ENCODE measurements at places on chromosomes 12 and 14.
A peak's percentile ranks its signal among the peaks of the same experiment; 100 is the strongest.

GRCh38 chr14:50615552-50615951 lies 52.6 kb downstream of the SAV1 start:
- no peaks in the 10 kb centered on the region for H3K4me1 ChIP-seq
- DNase-seq = no peak
- H3K27me3 ChIP-seq = peaks cover 10% of the 10 kb centered on the region
- no peak overlapping the region for H3K27ac ChIP-seq
- H3K36me3 ChIP-seq = no peaks in the 10 kb centered on the region
- H3K4me3 ChIP-seq = no peak overlapping the region

DNA sequence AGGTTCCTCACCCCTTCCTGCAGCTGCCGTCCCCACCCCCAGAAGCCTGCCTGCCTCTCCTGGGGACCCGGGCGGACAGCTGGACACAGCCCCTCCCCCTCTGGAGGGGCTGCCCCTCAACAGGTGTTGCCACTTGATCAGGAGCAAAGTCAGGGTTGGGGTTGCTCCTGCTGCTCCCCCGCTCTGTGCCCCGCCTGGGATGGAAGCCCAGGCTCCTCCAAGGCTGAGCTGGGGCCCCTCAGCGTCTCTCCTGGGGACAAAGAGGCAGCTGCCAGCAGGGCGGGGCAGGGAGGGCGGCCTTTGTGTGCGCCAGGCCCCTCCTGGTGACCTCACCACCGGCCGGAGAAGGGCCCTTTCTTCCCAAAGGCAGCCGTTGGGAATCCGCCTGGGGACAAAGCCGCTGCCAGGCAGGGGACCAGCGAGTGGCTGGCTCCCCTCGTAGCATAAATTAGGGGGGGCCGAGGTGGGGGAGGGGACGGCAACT lies 13.7 kb downstream of the TRMT61A start:
- H3K4me3 ChIP-seq = no peak overlapping the region
- H3K27me3 ChIP-seq = no peaks in the 10 kb centered on the region
- no peaks in the 10 kb centered on the region for H3K4me1 ChIP-seq

GRCh38 chr14:70472253-70473159 lies 20.5 kb downstream of the ADAM21 start:
- no peak overlapping the region for H3K27ac ChIP-seq
- no peaks in the 10 kb centered on the region for H3K27me3 ChIP-seq
- H3K4me3 ChIP-seq = no peak overlapping the region
- H3K4me1 ChIP-seq = peaks cover 14% of the 10 kb centered on the region
- DNase-seq = no peak

DNA sequence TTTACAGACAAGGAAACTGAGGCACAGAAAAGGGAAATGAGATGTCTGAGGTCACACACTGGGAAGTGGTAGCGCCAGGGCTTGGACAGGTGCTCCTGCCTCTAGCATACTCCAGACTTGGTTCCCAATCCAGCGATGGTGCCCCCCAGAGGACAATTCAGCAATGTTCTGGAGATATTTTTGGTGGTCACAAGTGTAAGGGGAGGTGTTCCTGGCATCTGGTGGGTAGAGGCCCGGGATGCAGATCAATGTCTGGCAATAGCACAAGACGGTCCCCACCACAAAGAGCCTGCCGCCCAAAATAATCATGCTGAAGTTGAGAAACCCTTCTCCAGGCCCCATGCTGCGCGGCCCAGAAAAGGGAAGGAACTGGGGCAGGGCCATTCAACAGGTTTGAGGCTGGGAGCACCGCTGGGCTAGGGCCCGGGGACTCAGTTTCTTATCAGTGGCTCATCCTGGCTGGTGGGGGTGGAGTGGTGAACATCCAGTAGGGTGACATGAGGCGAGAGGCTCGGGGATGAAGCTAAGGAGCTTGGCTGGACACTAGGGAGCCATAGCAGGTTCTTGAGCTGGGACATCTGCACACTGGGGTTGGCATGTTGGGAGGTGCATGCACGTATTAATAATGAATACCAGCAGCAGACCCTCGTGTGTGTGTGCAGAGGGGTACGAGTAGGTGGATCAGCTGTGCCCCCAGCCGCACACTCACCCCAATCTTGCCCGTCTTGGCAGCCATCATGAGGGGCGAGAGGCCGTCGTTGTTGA lies 35.1 kb downstream of the TRPV4 start:
- no peaks in the 10 kb centered on the region for H3K4me1 ChIP-seq
- H3K27me3 ChIP-seq = peaks cover 6% of the 10 kb centered on the region
- H3K27ac ChIP-seq = no peak overlapping the region
- DNase-seq = no peak

DNA sequence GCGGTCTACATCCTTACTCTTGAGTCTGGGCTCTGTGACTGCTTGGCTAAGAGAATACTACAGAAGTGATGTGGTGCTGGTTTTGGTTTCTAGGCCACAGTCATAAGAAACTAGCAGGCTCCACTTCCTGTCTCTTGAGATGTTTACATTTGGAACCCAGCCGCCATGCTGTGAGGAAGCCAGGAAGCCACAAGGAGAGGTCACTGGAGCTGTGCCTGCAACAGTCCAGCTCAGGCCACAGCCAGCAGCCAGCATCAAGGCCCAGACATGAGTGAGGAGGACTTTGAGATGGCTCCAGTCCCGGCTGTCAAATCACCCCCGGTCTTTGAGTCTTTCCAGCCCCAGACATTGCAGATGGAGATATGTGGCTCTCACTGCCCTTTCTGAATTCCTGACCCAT lies 12.9 kb upstream of the FAM181A start:
- H3K36me3 ChIP-seq = peaks cover 5% of the 10 kb centered on the region
- no peak overlapping the region for H3K4me3 ChIP-seq
- H3K27ac ChIP-seq = no peak overlapping the region
- peaks cover 6% of the 10 kb centered on the region for H3K4me1 ChIP-seq
- no peaks in the 10 kb centered on the region for H3K27me3 ChIP-seq
- DNase-seq = no peak

GRCh38 chr12:107027636-107028053 lies 40.7 kb upstream of the MTERF2 start:
- H3K4me1 ChIP-seq = peaks cover 10% of the 10 kb centered on the region
- no peak for DNase-seq
- no peaks in the 10 kb centered on the region for H3K27me3 ChIP-seq
- H3K36me3 ChIP-seq = no peaks in the 10 kb centered on the region

DNA sequence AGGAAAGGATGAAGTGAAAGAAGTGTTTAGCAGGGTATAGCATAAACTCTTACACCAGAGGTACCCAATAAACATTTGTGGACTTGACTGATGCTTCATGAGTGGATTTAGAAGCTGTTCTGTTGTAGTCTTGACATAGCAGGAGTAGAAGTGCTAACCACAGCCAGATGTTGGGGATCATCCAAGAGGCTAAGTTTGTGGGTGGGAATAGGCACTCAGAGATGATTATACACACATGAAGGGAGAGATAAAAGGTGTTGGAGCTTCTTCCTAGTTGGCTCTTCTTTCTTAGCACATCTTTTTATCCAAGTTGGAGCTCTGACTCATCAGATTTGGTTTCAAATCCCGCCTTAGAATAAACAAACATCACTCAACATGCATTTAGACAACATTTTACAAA lies 166.7 kb upstream of the E2F7 start:
- H3K4me3 ChIP-seq = no peak overlapping the region
- H3K4me1 ChIP-seq = no peaks in the 10 kb centered on the region
- no peaks in the 10 kb centered on the region for H3K27me3 ChIP-seq
- H3K27ac ChIP-seq = no peak overlapping the region
- H3K36me3 ChIP-seq = no peaks in the 10 kb centered on the region
- no peak for DNase-seq

GRCh38 chr12:98001430-98001829 lies 514.0 kb upstream of the TMPO start:
- no peak for DNase-seq
- H3K27ac ChIP-seq = no peak overlapping the region
- H3K36me3 ChIP-seq = no peaks in the 10 kb centered on the region
- no peak overlapping the region for H3K4me3 ChIP-seq
- peaks cover 5% of the 10 kb centered on the region for H3K27me3 ChIP-seq

DNA sequence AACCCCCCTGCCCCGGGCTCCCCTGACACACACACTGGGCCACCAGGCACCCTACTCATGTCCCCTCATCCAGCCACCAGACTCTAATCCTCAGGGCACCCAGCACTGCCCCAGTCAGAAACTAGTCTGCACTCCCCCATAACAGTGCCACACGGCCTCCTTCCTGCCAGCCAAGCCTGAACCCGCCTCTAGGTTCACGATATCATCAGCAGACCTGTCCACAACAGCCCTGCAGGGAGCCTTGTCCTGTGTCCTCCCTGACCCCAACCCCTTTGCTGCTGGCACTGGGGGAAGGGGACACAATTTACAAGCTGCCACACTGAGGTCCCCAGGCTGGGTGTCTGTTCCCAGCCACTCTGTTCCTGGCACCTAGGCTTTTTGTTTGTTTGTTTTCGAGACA lies 33.6 kb downstream of the LTBP2 start:
- peaks cover 65% of the 10 kb centered on the region for H3K4me1 ChIP-seq
- no peak overlapping the region for H3K4me3 ChIP-seq
- H3K27ac ChIP-seq = no peak overlapping the region
- no peak for DNase-seq

DNA sequence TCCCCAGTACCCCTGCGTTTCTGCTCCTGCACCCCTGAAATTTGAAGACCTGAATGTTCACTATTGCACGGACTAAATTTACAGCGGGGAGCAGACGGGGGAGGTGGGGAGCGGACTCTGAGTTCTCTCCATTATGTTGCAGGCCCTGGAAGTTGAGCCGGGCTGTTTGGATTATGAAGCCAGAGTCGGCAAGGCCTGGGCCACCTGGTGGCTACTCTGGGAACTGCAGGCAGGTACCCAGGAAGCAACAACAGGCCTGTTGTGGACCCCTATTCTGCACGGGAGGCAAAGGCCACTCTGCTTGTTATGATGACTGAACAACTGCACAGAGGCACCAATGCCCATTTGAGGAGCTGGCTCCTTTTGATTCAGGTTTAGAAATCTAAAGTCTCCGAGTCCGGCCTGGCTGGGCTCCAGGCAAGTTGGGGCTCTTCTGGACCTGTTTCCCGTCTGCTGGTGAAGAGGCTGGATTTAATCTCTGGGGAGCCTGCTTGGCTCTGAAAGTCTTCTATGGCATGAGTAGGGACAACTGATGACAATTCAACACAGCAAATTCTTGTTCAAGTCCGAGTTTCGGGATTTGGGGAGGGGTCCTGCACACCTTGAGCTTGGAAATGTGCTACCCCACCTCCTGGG lies 34.1 kb upstream of the FAM181A start:
- no peaks in the 10 kb centered on the region for H3K4me1 ChIP-seq
- peaks cover 11% of the 10 kb centered on the region for H3K27me3 ChIP-seq
- no peak overlapping the region for H3K4me3 ChIP-seq
- H3K27ac ChIP-seq = no peak overlapping the region
- H3K36me3 ChIP-seq = no peaks in the 10 kb centered on the region
- DNase-seq = peak; percentile 40

GRCh38 chr14:93936245-93936644 lies 9.1 kb downstream of the FAM181A start:
- no peak for DNase-seq
- H3K27ac ChIP-seq = no peak overlapping the region
- peaks cover 21% of the 10 kb centered on the region for H3K4me1 ChIP-seq
- no peak overlapping the region for H3K4me3 ChIP-seq
- no peaks in the 10 kb centered on the region for H3K27me3 ChIP-seq

GRCh38 chr12:92765871-92766270 lies 63.1 kb downstream of the PLEKHG7 start:
- H3K4me3 ChIP-seq = no peak overlapping the region
- H3K27ac ChIP-seq = no peak overlapping the region
- H3K36me3 ChIP-seq = no peaks in the 10 kb centered on the region
- no peak for DNase-seq
- peaks cover 11% of the 10 kb centered on the region for H3K4me1 ChIP-seq
- no peaks in the 10 kb centered on the region for H3K27me3 ChIP-seq

DNA sequence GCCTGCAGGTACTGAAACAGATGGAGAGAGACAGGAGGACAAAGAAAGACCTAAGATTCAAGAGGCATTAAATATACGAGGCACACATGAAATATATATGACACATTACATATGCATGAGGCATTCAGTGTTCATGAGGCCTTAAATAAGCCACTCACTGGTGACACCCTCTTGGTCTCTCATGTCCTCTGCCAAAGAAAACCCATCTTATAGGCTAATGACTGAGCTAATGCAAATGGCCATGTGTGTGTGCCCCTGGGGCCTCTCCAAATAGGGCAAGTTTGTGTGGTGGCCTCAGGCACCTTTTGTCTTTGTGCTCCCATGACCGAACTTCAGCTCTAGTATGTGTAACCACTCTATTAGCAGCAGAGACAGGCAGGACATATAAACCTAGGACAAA lies 18.8 kb downstream of the COQ6 start:
- H3K27ac ChIP-seq = no peak overlapping the region
- no peak overlapping the region for H3K4me3 ChIP-seq
- no peak for DNase-seq

DNA sequence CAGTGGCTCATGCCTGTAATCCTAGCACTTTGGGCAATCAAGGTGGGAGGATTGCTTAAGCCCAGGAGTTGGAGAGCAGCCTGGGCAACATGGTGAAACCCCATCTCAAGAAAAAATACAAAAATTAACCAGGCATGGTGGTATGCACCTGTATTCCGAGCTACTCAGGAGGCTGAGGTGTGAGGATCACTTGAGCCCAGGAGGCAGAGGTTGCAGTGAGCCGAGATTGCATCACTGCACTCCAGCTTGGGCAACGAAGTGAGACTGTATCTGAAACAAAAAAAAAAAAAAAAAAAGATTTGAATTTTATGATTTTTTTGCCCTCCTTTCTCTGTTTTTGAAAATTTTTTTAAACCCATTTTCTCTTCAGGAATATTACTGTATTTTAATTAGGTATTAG lies 17.7 kb downstream of the C12orf75 start:
- no peak for DNase-seq
- H3K4me3 ChIP-seq = no peak overlapping the region
- no peak overlapping the region for H3K27ac ChIP-seq
- H3K27me3 ChIP-seq = no peaks in the 10 kb centered on the region
- peaks cover 36% of the 10 kb centered on the region for H3K36me3 ChIP-seq

- DNase-seq = no peak
- H3K27me3 ChIP-seq = no peaks in the 10 kb centered on the region
- H3K27ac ChIP-seq = peak overlapping the region; percentile 88
- no peaks in the 10 kb centered on the region for H3K36me3 ChIP-seq
These were observed 423.5 kb upstream of the OR4E1 start for GRCh38 chr14:22097072-22097471.

DNA sequence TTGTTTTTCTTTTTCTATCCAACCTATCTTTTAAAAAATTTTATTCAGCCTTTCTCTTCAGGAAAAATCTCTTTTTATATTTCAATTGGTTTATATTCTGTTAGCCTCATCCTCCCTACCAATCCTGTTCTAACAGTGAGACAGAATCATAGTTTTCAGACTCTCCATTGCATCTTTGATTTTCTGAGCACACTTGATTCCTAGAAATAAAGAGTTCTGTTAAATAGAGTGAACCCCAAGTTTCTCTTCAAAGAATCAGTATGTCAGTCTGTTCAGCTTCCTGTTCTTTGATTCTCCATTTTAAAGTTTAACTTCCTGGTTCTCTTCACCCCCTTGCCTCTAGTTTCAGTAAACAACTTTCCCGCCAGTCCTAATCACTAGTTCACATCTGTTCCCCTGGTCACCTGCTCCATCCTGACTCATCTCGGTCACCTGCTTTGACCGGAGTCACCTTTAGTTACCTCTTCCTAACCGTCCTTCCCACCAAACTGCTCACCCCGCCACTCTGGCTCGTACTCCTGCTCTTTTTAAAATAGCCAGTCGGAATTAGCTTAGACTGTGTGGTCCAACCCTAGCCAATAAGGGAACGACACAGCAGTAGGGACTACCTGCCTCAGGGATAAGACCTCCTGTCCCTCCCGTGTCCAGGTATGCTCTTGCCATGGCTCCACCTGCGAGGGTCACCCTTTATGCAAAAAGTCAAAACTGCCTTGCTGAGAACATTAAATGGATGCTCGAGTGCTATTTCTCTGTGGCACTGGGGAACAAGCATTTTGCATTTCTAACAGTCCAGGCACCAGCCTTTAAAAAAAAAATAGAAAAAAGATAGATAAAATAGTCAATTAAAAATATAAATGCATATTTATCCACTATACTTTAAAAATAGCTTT lies 48.4 kb downstream of the DDX51 start:
- DNase-seq = no peak
- no peaks in the 10 kb centered on the region for H3K27me3 ChIP-seq
- H3K4me3 ChIP-seq = no peak overlapping the region
- H3K27ac ChIP-seq = peak overlapping the region; percentile 49

Measured in activated T-helper 1 cell treated with anti-CD3 and anti-CD28 coated beads, Interleukin-12 subunit alpha, Interleukin-12 subunit beta, Interleukin-2, Interleukin-4 antibody, amounts not matched to agents 30 ng/mL and 10 ng/mL and 1 ng/mL, durations not matched to agents 14 hours and 24 hours and 36 hours (primary cell).